GM19239 (cell line): ENCODE measurements at places on chromosomes 1 and 21.
A peak's percentile ranks its signal among the peaks of the same experiment; 100 is the strongest.

GRCh38 chr1:51189421-51190073, 46.5 kb upstream of the RNF11 start:
- DNase-seq: peak; percentile 41

DNA sequence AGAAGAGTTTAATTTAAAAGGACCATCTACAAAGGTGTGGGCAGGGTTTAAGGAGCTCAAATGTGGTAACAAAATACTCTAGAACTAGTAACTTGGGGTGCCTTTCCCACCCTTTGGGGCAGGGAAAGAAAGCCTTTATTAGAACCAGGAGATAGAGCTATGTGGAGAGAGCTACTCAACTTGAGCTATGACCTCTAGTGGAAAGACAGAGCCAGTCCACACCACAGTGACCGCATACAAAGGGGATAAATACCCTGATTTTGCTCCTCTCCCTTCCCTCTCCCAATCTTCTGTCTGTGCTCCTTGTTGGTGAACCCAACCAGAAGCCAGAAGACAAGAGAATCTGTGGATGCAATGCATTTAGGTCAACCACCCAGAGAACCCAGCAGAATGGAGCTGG, 54.4 kb upstream of the JAK1 start:
- no peak for DNase-seq

- DNase-seq: no peak
Measured at GRCh38 chr1:115448282-115449044, 110.4 kb upstream of the NGF start.

DNA sequence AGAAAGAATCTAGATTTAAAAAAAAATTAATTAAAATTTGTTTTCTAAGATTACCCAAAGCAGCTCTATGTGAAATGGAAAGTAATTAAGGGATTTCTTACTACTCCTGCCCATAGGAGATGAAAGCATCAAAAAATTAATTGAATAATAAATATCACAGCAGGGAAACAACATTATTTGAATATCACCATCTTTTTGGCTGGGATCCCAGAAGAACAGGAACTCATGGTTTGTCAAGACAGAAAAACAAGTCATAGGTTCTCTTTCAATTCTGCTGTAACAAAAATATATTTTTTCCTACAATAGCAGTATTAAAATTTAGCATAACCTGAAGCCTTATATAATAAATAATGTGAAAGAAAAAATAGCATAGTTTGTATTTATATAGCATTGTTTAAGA, 1713.4 kb downstream of the NCAM2 start:
- no peak for DNase-seq

DNA sequence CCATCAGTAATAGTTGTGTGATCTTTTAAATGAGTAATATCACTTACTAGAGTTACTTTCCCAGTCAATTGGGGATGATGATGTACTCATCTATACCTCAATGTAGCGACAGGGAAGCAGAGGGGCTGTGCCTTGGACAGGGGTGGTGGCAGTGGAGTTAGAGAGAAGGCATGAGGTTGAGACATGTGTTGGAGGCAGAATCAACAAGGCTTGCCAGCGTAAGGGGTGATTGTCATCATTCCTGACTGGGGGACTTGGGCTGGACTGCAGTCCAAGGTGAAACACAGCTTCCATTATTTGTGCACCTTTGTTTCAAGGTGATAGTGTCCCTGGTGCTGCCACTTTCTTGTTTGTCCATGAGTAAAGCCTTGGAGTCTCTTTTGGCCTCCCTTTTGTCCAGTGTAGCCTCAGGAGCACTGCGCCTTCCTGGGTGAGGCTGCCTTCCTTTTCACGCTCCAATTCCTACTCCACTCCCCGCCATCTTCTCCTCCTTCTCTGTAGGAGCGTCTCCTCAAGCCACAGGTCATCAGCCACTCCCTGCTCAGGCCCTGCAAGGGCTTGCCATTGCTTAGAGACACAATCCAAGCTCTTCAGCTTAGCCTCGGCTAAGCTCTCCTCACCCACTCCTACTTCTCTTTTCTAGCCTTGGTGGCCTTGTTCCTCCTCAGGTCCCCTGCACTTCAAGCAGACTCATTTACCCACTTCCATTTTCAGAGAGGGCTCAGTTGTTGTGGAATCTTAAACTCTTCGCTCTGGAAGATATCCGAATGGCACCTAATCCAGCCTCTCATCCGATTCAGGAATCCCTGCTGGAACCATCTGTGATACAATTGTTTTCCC, 77.6 kb upstream of the CD34 start:
- no peak for DNase-seq
